ENCODE measurements at places on chromosomes 7 and 10.
A peak's percentile ranks its signal among the peaks of the same experiment; 100 is the strongest.

DNA sequence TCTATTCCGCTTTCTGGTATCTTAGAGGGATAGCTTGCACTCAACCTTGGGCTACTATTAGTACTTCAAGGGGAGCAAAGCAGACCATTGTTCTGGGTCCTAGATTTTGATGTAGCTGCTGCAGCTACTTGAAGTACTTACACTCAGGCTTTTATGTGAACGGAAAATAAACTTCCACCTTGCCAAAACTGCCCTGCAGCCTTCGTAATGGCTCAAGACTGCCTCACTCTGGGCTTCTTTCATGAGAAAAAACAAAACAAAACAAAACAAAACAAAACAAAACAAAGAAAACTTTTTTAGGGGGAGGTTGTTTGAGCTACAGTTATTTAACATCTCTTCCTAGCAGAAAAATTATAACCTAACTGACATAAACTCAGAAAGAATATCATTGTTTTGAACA is 19.4 kb upstream of the EPHB6 start:
- no peak for DNase-seq

DNA sequence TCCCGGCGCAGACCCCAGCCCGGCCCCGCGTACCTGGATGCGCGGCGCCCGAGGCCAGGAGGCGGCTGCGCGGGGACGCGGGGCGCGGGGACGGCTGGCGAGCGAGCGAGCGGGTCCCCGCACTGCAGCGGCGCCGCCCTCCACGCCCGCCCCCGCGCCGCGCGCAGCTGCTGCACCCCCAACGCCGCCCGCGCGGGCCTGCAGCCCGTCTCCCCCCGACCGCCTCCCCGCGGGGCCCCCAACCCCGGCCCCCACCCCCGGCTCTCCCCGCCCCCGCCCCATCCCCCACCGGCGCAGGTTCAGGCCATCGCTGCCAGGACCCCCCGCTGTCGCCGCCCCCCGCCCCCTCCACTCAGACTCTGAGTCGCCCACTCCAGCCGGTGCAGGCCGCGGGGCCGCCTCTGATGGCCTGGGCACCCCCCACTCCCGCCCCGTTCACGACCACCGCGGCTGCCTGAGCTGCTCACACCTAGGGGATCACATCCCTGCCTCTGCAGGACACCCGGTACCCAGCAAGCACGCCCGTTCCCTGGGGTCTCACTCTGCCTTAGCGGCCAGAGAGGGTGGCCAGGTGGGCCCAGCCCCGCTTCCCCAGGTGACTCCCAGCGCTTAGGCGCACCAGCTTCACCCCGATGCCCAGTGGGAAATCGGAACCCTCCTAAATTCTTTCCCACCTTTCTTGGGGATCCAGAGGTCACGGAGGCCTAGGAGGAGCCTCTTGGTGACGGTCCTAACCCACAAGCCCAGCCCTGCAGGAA is 13.9 kb upstream of the DNAAF5 start:
- no peak for DNase-seq

GRCh38 chr7:68176974-68177373 is 1180.3 kb downstream of the TYW1 start:
- DNase-seq, result peak; percentile 18

DNA sequence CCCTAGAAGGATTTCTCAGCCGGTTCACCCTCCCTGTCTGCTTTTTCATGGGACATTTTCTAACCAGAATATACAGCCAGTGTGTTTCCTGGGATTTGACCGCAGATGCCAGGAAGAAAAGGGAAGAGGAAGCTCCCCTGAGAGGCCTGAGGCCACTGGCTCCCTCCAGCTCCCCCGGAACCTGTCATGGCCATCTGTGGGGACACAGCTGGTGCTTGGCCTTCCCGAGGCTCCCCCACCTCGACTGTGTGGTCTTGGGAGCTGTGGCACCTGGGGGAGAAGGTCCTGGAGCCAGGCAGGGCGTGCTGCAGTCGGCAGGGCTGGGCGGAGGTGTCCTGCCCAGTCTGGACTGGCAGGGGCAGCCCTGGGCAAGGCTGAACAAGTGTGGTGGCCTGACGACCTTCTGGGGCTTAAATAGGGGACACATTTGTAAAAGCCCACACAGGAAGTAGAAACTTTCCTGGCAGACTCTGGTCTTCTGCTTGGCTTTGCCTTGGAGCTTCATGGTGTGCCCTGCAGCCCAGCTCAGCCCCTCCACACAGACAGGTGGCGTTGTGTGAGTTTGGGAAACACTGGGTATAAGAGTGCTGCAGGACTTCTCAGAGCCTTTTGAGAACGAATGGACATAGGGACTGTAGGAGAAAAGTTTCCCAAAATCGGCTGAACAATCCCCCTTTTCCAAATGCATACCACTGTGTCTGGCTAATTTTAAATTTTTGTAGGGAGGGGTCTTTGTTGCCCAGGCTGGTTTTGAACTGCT is 6.8 kb downstream of the BRI3 start:
- no peak for DNase-seq

DNA sequence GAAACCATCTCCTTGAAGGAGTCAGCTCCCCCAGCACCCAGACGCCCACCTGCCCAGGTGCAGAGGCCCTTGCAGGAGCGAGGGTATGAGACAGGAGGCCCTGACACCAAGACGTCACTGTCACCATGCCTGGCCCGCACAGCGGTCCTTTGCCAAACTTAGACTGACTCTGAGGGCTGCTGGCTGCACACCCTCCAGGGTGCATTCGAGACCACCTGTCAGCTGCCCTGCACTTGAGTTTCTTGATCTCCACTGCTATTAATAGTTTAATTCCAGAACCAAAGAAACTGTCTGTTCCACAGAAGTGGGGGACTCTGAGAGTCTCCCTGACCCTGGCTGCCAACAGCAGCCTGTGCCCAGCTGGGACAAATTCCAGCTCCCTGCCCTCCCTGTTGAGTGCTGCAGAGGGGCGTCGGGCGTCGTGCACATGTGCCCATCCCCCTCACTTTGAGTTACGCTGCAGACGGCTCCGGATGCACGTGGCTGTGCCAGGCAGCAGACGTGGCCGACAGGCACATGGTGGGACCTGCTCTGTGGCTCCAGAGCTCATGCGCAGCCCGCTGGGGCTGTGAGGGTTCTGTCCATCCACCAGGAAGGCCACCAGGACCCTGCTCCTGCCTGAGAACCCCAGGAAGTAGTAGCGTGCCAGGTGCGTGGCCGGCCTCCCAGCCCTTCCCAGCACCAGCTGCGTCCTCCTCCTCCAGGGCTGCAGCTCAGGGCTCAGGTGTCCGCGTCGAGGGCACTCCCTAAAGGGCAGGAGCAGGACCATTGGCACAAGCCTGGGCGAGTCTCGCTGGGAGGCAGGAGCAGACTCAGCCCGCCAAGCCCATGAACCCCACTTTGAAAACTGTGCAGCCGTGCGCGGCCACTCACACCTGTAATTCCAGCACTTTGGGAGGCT is 24.8 kb downstream of the ELFN1 start:
- DNase-seq, result no peak

GRCh38 chr7:38274486-38274885 is 1.1 kb upstream of the TARP start:
- no peak for DNase-seq

DNA sequence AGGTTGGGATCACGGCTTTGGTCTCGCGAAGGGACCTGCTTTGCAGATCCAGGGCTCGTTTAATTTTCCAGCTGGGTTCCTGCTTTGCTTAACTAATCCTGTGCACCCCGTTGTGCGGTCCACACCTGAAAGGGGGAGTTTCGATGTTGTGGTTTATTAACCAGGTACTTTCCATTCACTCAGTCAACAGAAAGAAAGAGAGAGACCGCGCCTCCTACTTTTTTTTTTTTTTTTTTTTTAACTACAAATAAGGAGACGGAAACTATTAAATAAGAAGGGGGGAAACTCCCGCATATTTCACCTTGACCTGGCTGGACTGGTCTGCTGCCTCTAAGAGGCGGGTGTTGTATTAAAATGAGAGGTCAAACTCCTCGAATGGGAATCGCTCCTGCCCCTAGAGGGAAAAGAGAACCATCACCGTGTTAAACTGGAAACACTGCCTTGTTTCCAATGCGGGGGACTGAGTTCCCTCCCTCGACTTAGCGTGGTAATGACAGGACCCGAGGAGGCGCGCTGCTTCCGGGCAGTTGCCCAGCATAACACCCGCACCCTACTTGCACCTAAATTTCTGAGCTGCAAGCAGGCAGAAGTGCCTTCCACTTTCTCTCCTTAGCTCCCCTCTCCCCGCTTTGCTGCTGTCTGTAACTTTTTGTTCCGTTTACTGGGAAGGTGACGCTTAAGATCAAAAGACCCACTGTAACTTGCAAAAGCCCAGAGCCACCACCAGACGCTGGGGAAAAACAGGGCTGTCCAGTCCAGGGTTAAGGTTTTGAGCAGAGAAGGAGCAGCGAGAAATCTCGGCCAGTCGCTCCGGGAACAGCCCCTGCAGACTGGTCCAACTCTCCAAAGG is 1.1 kb upstream of the ITGB8 start:
- peak; percentile 28 for DNase-seq

GRCh38 chr10:48605786-48606529 is 1.1 kb upstream of the ARHGAP22 start:
- no peak for DNase-seq

DNA sequence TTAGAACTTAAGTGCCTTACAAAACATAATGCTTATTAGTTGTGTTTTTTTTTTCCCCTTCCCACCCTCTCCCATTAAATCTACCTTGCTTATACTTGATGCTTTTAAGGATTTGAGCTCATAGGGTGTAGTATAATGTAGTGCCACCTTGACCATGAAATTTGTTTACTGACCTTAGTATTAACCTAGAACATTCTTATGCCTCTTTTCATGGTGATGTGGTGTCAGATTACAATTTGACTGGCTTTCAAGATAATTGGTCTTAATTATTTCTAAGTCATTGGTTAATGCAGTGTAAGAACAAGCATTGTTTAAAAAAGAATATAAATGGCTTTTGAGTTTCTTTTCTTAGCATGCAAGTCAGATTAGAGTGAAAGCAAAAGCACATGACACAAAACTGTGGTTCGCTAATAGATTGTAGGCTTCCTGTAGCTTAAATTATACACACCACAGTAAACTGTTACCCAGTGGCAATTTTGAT is 61.8 kb downstream of the ADD3 start:
- DNase-seq, result no peak

DNA sequence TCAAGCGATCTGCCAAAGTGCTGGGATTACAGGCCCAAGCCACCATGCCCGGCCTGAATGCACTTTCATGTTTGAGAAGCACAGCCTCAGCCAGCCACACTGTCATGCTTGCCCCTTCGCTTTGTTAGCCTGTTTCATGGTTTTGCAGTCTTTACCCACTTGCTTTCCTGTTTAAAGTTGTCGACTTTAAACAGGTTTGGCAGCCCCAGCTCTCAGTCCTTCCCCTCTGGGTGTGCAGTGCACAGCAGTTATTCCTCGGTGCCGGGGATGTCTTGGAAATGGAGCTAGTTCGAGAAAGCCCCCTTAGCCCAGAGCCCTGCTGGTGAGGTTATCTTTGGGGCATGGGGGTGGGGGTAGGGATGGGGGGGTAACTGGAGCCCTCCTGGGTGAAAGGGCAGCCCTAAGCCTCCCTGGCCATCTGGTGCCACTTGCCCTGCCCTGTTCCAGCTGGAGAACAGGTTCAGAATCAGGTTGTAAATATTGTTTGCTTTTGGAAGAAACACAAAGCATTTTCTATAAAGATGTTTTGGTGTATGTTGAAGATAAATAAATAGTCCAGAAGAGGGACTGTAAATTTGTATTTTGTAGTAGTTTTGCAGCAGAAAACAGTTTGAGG is 14.8 kb downstream of the TSPAN14 start:
- no peak for DNase-seq
